Stimulated activated CD8-positive, alpha-beta memory T cell treated with anti-CD3 and anti-CD28 coated beads, Interleukin-7, amount 100 ng/mL, for 4 hours (primary cell): ENCODE measurements at places on chromosomes 6 and 20.

DNA sequence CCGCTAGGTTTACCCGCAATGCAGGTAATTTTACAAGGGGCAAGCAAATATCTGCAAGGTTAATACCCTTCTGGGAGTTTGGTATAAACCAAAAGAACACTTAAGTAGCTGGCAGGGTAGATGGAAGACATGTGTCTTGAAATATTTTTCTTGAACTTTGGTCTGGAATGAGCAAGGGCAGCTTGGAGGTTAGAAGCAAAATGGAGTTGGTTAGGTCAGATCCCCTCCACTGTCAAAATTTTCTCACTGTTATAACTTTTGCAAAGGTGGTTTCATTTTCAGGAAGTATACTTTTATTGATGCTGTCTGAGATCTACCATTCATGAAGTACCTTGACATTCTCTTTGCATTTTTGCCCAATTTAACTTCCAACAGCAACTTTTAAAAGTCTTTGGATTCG lies 13.3 kb upstream of the KIAA1586 start:
- no peak for DNase-seq

DNA sequence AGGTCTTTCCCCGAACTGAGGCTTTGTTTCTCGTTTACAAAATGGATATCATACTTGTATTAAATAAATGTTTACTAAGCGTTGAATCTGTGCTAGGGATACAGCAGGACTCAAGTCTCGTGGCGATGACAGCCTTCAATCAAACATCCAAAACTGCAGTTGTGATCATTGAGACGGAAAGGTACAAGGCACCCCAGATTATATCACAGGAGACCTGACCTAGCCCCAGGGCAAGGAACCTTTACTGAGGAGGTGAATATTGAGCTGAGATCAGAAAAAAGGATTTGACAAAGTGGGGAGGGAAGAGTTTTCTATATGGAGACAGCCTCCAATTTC lies 476 bp downstream of the AAR2 start:
- DNase-seq = no peak

DNA sequence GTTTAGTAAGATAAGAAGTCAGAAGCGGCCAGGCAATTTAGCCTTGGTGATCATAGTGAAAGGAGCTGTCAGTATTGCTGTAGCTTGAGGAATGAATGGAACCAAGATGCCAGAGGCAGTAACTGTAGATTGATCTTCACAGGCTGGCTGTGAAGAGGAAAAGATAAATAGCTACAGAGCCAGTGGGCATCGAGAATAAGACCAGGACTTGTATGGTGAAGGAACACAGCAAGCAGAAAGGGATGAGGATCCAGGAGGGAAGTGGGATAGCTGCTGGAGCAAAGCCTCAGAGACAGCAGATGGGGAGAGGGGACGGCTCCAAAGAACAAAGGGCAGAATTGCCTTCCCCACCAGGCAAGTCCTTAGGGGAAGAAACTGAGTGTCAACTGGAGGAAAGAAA lies 294.4 kb upstream of the PLN start:
- no peak for DNase-seq

- DNase-seq = no peak
These were observed 143.4 kb downstream of the CDC5L start for GRCh38 chr6:44530910-44531234.

DNA sequence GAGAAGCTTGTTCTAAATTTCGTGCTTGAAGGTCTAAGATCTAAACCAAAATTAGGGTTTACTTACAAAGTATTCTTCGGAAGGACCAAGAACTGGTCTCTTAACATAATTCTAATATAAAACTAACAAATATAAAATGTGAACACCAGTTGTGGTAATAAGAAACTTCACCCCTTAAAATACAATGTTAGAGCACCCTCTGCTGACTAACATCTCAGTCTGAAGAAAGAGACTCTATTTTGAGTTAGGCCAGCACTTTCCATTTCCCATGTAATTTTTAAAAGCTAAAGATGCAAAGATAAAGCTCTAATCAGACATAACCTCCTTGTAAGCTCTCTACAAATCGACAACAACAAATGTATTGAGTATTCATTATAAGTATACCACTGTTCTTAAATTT lies 24.6 kb downstream of the ATG5 start:
- no peak for DNase-seq

DNA sequence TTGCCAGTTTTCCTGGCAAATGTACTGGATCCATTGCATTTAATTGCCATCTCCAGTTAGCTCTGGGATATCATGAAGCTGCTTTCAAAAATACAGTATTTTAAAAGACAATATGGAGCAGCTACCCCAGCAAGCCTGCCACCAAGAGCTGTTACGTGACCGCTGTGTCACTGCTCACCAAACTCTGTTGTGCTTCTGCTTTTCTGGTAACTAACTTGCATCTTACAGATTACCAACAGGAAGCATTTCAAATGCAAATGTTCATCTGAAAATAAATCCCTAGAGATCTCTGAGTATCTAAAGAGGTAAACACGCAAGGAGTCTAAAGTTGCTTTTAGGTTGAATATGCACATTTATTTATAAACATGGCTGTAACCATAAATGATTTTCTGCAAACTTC lies 1008.3 kb downstream of the KIF16B start:
- DNase-seq = no peak

GRCh38 chr6:107957308-107957908 lies 600 bp downstream of the SEC63 start:
- peak; percentile 35 for DNase-seq

DNA sequence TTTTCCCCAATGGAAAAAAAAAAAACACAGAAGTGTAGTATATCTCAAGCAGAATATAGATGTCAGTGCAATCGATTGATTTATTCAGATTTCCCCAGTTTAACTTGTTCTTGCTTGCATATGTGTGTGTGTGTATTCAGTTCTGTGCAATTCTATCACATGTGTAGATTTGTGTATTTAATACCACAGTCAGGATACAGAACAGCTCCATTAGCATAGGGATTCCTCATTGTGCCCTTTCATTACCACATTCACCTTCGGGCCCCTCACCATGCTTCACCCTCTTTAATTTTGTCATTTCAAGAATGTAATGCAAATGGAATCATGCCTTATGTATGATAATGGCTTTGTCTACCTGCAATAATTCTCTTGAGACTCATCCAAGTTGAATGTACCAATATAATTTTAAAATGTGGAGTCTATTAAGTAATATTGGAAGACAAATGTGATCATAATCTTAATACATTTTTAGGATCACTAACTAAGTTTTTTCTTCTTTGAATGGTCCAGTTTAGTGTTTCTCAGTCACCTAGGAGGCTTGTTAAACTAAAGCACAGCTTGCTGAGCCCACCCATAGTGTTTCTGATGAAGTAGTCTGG lies 187.9 kb downstream of the TENT5A start:
- no peak for DNase-seq

GRCh38 chr6:113328886-113329381 lies 528.2 kb upstream of the MARCKS start:
- DNase-seq = no peak

DNA sequence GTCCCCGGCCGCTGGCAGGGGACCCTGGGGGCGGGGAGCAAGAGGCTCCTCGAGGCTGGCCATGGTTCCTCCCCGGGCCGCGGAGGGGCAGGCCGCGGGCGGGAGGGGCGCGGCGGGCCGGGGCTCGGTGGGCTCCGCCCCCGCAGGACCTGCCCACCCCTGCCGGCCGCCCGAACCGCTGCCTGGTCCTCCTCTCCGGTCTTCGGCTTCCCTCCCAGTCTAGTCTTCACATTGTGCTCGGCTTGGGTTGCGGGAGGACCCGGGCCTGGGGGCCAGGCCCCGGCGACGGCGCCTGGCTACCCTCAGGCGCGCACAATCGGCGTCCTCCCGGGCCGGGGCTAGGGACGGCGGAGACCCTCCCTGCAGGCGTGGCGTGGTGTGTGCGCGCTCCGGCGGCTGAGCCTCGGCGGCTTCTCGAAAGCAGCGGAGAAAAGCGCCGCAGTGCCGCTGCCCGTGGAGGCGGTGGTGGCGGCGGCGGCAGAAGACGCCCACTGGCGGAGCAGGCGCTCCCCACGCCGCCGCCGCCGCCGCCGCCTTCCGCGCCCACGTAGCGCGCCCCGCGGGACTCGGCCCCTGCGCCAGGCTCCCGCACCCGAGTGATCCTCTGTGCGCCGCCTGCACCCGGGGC lies at the start of gene PDE10A:
Gene PDE10A (minus strand): TSS at position 493 of the 628 bp plus-strand sequence. CDS start 430 bp downstream, at position 63.
- no peak for DNase-seq

GRCh38 chr20:31819083-31819784 lies at the start of gene MYLK2:
MYLK2 (plus strand) TSS chr20:31819356; CDS start chr20:31819581, 225 bp downstream.
- no peak for DNase-seq

DNA sequence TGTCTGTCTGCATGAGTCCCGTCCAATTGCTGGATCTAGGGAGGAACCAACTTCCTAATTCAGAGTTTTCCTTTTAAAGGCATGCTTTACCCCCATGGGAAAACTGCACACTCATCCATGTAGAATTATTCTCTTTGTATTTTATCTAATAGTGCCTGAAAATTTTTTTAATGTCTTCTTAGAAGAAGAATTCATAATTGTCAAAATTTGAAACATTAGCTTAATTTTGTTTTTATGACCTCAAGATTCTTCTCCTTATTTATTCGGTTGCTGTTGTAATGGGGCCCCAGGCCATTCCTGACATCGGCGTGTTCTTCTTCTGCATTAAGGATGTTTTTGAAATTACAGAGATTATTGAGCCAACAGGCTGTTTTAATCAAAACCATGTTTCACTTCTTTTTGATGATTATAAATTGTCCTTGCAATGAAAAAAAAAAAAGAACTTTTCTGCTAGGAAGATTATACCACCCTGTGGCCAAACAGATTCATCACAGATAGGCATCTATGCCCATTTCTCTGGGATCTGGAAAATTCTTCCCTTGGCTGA lies 100.3 kb downstream of the ZNF217 start:
- no peak for DNase-seq

DNA sequence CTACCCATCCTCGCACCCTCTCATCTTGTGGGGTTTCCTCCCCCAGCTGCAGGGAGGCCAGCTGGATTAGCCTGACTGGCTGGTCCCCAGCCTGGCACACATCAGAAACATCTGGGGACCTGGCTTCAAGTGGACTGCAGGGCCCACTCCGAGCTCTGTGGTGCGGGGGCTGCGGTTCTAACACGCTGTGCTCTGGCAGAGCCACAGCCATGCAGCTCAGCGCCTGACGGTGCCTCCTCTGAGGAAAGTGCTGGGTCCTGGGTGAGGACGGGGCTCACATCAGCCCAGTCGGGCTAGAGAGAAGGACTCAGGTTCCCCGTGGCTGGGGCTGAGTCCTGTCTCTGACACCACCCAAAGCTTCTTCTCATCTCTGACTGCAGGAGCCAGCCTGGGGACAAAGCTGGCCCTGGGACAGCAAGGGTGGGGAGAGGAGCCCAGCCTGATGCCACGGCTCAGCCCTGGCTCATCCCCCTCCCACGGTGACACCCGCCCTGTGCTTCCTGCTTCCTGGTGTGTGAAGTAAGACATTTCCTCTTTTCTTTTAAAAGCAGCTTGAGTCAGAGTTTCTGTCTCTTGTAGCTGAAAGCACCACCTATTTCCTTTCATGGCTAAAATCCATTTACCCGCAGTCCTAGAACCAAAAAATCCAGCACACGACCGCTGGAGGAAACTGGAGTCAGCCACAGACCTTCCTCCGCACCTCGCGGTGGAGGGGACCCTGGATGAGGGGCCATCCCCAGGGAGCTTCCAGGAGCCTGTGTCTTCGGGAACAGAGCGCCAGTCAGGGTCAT lies 127.4 kb upstream of the AFDN start:
- DNase-seq = peak; percentile 57

GRCh38 chr6:13267142-13267651 lies 61.1 kb downstream of the TBC1D7 start:
- DNase-seq = no peak

DNA sequence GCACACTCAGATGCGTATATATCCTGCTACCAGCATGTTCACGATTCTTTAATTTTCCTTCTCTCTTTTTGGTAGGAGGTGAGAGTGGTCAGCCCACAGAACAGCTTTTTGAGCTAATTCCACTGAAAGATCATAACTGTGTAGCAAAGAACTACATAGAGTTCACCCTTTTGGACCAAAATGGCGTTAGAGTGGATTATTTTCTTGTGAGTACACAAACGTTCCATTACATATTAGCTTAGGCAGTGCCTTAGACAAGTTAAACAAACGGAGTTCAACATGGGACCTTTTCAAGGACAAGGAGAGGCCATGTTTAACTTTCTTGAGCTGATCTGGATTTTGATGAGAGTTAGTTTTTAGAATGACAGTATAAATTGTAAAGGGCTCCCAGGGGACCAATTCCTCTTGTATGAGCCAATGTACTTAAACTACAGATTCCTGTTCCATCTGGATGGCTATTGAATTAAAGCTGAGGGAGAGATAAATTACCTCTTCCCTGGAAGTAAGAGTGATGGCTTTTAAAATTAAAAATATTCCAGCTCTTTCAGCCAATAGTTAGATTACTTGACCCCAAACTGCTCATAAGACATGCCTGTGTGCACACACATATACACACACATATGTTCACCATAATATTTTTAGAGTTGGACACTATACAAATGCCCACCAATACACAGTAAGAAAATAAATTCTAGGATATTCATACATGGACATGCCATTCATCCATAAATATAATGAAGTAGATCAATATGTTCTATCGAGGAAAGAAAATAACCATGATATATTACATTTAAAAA lies 25.6 kb upstream of the ARMH2 start:
- no peak for DNase-seq

DNA sequence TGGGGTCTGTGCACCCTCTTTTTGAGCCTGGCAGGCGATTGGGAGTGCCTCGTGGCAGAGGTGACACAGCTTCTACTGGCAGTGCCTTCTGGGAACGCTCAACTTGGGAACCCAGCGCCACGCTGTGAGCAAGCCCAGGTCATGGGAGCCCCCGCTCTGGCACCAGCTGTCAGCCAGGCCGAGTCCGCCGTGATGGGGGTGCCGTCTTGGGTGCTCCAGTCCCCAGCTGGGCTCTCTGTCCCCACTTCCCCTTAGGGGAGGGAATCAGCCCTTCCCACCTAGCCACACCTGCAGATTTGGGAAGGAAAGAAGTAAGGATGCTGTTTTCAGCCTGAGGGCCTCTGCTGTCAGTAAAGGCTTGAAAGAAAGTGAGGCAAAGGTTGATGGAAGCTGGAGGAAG lies 31.0 kb upstream of the NTSR1 start:
- DNase-seq = no peak

- DNase-seq = no peak
These were observed 91.9 kb downstream of the RFPL4B start for GRCh38 chr6:112439010-112439409.

GRCh38 chr20:57902473-57902872 lies 192.7 kb upstream of the PMEPA1 start:
- DNase-seq = no peak

GRCh38 chr6:111872401-111873177 lies 663 bp downstream of the FYN start:
- DNase-seq = peak; percentile 50

DNA sequence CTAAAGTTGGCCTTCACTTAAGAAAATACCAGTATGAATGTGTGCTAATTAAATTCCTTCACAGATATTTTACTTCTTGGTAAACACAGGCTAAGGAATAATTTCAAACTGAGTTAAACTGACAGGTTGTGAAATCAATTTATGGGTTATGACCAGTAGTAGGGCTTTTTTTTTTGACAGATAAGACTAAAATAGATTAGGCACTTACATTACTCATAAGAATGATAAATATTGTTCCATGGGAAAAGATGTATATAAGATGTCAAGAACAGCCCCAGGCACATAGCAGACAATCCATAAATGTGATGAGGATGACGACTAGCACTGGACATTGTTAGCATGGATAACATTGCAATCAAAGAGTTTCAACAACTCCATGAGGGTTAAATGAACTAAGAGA lies 22.9 kb downstream of the NT5E start:
- no peak for DNase-seq
